RPMI8226 (cell line): ENCODE measurements at places on chromosomes 6 and 20.
A peak's percentile ranks its signal among the peaks of the same experiment; 100 is the strongest.

- no peak for DNase-seq
These were observed 91.8 kb downstream of the INSM1 start for GRCh38 chr20:20459726-20460125.

DNA sequence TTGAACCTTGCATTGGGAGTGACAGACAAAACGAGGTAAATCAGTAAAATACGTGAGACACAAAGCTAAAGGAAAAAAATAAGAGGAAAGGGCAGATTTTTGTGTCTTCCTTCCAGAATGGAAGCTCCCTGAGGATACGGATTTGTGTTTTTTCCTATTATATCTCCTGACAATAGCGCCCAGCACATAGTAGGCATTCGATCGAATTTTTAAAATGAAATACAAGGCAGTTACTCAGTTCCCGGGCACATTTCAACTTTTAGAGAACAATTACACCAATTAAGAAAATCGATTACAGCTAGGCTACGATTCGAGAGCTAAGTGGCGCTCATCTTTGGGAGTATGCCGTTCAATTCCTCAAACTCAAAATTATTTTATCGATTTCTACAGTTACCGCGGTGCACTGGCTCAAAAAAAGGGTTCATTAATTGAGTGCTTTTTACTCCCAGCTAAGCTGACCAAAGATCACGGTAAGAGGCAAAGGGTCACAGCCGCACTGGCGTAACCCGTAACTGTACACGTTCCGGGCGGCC lies 443 bp downstream of the RMND1 start:
- DNase-seq = no peak

DNA sequence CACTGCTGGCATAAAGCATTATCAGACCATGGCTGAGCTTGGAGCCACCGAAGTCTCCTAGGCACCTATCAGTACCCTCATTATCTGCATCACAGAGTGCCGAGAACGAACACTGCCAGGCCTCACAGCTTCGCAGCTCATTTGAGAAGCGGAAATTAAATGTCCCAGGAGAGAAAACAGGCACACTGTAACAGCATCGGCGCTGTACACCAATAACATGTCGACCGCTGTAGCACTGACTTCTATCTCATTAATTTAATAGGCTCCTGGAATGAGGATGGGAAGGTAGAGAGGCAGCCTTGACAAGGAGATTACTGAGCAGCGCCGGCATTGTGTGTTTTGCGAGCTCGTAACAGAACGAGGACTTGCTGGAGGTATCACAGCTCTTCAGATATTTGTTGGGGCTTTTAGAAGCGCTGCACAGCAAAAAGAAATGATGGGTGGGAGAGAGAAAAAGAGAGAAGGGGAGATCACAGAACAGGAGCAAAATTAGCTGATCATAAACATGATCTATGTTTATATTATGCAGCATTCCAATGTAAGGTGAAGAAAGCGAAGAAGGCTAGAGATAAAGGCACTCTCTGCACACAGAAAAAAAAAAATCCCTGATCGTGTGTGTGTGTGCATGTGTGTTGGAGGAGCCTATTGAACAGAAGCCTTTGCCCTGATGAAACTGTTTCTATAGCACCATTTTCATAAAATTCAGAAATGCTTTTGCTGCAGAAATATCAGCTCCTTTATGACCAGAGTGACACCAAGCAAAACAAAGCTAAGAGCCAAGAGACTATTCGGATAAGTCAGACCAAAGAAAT lies 29.2 kb downstream of the ID4 start:
- no peak for DNase-seq

- DNase-seq = no peak
These were observed 26.4 kb downstream of the SLC35F1 start for GRCh38 chr6:117933471-117933870.

DNA sequence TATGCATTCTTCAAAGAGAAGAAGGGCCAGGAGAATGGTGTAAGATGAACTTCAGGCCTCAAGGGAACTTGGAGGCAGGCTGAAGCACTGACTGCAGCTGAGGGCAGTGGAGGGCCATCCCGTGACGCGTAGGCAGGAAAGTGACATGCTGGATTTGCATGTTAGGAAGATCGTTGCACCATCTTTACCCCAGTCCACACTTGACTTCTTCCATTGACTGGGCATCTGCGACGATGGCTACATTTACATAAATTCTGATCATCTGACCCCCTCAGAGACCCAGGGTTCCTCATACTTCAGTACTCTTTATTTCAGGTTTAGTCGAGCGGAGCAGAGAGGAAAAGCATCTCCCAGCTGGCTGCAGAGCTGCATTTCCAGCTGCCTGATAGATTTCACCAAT lies 180.2 kb downstream of the PTPRT start:
- DNase-seq = no peak

GRCh38 chr6:44228836-44229235 lies 5.4 kb downstream of the SLC29A1 start:
- no peak for DNase-seq

DNA sequence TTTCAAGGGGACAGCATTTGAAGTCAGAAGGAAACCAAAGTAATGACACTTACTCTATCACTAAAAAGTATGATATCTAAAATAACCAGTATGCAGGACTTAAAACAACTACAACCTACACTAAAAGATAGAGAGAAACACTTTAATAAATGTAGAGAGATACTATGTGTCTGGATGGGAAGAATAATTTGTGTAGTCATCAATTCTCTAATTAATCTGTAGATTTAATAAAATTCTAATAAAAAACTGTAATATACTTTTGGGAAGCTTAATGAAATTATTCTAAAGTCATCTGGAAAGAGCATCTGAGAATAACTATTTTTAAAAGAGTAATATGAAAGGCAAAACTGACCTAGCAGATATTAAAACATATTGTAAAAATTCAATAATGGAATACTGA lies 52.1 kb downstream of the PRKN start:
- no peak for DNase-seq

- peak; percentile 89 for DNase-seq
These were observed 824 bp upstream of the TBCC start for GRCh38 chr6:42746463-42747391.

DNA sequence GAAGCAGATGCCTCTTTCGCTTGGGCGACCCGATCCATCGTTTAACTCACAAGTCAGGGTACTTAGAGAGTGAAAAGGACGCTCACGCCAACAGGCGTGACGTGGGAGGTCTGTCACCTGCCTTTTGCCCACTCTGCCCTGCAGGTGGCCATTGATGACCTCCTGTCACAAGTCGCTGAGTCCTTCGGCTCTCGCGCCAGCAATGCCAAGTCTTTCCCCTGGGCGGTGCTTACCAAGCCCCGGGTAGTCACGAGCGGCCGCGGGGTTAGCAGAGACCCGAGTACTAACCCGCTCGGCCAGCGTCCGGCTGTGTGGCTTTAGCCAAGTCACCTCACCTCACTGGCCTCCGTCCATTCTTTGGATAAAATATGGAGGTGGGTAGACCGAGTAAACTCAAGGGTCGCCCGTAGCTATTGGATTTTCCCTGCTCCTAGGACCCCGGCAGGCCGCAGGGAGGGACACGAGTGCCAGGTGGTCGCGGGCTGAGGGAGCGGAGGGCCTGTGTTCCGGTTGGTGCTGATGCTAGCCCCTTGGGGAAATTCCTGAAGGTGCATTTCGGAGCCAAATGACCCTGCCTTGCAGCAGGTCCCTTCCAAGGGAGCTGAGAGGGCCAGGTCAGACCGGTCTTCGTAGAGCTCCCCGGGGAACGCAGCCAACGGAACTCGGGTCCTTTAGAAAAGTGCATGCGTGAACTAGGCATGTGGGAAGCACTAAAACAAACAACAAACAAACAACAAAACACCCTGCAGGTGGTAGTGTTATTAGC lies 668 bp downstream of the PKIB start:
- DNase-seq = peak; percentile 27

DNA sequence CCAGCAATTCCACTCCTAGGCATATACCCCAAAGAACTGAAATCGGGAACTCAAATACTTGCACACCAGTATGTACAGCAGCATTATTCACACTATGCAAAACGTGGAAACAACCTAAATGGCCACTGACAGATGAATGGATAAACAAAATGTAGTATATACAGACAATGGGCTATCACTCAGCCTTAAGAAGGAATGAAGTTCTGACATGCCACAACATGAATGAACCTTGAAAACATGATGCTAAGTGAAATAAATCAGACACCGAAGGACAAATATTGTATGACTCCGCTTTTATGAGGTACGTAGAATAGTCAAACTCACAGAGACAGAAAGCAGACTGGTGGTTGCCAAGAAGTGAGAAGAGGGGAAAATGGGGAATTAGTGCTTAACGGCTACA lies 59.1 kb upstream of the CCN6 start:
- DNase-seq = no peak

DNA sequence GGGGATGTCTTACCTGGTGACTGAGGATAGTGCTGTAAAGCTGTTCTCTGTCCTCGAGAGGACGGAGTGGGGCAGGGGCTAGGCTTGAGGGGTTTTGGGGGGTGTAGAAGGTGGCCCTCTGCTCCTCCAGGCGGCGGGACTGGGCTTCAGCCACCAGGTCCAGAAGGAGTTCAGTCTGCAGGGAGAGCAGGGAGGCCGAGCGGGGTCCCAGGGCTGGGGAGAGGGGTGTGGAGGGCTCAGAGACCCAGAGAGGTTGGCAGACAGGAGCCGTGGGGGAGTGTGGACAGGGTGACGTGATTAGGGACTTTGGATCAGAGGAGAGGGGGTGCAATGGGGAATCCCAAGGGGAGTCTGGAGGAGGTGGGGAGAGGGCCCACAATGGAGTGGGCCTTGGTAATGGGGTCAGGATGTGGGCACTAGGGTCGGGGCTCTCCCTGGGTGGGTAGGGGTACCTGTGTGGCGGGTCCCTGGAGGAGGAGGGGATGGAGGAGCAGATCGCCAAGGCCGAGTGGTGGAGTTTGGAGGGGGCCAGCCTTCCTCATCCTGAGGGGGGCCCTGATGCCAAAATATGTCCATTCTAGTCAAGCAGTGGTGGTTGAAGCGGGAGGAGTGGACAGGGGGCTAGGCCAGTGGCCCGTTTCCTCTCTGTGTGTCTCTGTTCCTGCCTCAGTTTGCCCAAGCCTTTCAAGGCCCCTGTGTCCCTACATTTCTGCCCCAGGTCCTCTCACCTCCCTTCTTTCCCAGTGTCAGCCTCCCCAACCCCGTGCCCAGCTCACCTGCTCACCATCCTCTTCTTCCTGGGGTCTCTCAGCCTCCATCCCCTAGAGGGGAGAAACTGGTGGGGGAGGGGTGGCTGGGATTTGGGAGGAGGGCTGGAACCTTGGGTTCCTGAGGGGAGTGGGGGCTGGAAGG lies 491 bp downstream of the GPSM3 start:
- no peak for DNase-seq

DNA sequence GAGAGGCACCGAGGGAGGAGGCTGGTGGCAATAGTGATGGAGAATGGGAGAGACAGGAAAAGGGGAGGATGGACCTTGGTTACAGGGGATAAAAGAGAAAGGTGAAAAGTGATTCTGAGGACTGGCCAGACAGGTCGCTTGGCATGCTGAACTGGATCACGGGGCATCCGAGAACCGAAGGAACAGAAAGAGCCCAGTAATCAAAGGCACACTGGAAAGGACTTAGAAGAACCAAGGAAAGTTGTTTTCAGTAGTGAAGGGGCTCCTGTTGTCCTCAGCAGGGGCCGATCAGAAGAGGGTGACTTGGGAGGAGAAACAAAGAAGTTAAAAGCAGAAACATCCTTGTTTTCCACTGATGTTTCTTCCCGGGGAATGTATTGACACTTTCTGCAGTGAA lies 18.9 kb downstream of the SYTL3 start:
- no peak for DNase-seq

DNA sequence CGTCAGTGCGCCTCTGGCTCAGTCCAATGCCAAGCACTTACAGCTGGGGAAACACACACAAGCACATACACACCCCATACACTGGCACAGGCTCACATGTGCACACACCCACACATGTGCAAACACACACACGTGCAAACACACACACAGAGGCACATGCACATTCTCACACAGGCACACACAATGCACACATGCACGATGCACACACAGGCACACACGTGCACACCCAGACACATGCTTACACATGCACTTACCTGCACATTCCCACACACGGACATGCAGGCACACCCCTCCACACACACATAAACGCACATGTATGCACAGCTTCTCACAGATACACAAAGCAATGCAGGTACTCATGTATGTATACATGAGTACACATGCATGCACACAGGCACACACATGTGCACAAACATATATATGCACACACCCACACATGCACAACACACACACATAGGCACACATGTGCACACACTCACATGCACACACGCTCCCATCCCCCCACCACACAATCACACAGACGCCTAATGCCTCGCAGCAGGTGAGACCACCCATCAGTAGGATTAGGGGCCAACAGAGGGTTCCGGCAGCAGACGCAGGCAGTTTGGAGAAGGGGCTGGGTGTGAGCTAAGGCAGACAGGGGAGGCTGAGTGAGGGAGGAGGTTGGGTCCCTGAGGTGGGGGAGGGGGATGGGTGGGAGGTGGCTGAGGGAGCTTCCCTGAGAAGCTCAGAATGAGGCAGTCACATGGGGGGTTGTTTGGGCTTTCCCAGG lies 71.2 kb upstream of the SLCO4A1 start:
- no peak for DNase-seq
